ENCODE measurements at places on chromosomes 7 and 10.

DNA sequence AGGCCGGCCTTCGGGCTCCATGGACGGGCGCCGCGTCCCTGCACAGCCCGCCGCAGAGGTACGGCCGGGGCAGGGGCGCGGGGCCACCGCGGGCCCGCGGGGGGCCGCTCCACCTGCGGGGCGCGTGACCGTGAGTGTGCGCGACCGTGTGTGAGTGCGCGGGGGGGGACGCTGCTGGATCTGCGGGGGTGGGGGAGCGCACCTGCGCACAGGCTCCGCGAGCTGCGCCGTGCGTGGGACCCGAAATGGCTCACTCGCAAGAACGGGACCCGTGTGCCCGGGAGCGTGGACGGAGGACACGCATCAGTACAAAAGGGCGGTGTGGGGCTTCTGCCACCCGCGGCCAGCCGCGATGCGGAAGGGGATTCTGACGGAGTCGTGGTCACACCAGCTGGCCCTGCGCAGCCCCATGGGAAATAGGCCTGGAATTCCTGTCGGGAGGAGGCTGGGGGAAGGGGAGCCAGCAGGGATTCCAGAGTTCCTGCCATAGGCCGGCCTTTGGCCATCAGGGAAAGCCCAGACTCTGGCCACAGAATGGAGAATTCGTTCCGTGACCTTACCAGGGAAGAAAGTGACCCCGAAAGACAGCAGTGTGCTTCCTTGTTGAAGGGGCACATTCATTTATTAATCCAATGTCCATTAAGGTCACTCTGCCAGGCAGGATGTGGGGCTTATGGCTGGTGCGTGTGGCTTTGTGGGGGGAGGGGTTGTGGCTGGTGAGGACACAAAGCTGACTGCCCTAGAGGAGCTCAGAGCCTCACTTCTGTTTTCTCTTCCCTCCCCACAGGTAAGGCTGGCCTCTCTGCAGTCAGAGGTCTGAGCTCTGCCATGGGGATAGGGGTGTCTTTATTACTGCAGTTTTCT, 494 bp downstream of the REPIN1 start:
- DNase-seq: peak; percentile 75

GRCh38 chr10:4006051-4006450, 221.0 kb upstream of the KLF6 start:
- no peak for DNase-seq

GRCh38 chr7:81114633-81115032, 195.8 kb upstream of the SEMA3C start:
- no peak for DNase-seq

- no peak for DNase-seq
These were observed 134.5 kb downstream of the ST7 start for GRCh38 chr7:117087639-117088396.

DNA sequence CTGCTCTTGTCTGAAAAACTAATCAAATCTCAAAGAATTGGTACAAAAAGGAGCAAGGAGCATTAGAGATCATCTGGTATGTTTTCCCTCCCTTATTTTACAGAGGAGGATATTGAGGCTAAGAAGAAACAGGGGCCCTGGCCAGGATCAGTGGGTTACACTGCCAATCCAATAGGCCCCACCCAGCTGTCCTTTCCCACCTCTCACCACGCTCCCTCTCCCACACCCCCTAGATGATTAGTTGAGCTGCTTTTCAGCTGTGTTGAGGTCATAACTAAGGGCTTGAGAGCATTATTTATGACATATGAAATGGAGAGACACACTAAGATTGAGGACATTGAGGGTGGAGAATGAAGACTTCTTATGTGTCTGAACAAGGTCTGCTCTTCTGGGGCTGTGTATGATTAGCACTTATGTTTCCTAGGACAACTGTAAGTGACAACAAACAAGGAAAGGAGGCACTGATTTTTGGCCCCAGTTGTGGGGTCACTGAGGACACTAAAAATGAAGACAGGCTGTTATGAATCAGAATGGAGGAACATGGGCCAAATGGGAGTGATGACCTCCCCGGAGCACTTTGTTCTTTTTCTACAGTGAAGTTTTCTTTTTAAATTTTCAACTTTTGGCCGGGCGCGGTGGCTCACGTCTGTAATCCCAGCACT, 26.5 kb downstream of the VWA2 start:
- DNase-seq: peak; percentile 10

Data from cardiac muscle cell (in vitro differentiated cells and primary cell).